ENCODE measurements at places on chromosomes 1 and 21.

DNA sequence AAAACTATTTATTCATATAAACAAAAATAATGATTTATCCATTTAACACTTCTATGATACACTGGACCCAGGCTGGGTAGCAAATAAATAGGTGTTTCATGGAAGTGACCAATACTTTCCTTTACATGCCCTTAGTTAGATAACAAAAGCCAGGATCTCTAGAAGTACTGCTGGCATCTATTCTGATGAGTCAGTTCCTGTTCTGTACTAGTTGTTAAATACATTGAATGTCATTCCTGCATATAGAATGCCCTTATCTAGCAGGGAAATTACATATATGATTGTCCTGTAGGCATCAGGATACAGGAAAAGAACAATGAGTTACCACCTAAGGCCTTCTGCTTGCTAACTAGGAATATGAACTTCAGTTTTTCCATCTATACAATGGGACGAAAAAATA lies 130.8 kb downstream of the HFM1 start:
- no peak for DNase-seq

- no peak for DNase-seq
These were observed 239.1 kb upstream of the IRF2BP2 start for GRCh38 chr1:234848972-234849649.

GRCh38 chr1:208054911-208055379 lies 144.0 kb upstream of the CD34 start:
- DNase-seq, result no peak

DNA sequence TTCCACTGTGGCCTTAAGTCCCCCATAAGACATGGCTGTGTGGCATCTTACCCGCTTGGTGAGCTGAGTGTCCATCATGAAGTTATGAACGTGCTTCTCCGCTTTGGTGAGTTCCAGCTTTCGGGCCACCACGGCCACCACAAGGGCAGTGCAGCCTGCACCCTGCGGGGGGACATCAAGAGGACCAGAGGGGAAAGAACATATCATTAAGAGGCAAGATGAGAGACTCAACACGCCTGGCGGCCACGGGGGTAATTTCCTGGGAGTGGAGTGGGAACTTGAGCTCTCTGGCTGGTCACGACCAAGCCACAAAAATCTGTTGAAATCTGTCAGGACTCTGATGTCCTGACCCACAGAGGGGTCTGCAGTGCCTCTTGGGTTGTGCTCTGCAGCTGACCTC lies 117.9 kb upstream of the ADAR start:
- DNase-seq, result no peak

- DNase-seq, result no peak
These were observed 1.5 kb upstream of the PPP2R5A start for GRCh38 chr1:212283741-212284140.

DNA sequence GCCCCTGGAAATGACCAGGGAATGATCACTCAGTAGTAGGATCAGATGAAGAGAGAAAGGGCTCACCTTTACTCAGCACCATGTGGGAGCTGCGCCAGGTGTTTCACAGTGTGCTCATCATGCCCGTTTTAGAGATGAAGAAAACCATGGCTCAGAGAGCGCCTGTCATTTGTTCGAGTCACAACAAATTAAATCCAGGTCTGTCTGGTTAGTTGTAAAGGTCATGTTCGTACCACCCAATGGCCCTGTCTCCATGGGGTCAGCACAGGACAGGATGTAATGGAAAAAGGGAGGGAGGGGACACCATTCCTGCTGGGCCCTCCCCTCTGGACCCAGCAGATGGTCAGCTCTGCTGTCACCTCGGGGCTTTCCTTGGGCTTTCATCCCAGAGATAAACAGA lies 15.2 kb downstream of the KIRREL1 start:
- DNase-seq, result no peak

Measured in NCI-H1930 (cell line).